ENCODE measurements at places on chromosomes 5 and 9.

GRCh38 chr9:121767171-121767769 is 115.8 kb downstream of the DAB2IP start:
- DNase-seq: no peak

DNA sequence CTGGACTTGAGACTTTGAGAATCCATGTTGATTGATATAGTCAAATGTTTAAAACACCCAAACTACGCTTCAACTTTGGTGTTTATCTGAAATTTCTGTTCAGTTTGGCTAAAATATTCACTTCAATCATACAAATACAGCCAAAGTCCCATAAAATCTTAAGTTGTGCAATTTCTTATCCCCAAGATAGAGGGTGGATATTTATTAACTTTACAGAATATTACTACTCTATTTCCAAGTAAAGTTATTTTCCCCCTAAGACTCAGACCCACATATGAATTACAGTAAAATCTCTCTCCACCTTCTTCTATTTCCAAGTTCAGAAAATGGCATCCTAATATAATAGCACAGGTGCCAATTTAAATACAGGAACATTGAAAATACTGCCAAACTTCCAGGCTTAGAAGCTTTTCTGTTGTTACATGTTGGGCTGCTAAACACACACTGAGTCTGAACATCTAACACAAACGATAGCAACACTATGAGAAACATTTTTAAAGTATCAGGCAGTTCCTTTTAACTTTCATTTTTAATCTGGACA is 290.3 kb downstream of the EBF1 start:
- DNase-seq: no peak

- no peak for DNase-seq
These were observed 2.0 kb upstream of the LHFPL2 start for GRCh38 chr5:78650531-78650930.

DNA sequence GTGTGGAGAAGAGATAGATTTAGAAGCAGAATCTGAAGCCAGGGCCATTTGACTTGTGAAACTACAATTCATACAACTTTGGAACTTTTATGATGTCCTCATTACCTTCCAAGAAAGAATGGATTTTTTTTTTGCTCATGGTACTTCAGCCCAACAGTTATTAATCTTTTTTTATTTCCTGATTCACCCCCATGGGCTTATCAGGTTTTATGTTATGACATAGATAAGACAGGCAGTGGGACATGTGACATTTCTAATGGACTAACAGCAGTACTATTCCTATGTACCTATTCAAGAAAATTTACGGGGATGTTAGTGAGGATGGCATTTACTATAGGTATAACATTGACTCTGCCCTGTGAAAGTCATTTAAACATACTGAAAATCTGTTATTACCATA is 204.7 kb downstream of the ARHGEF28 start:
- no peak for DNase-seq

DNA sequence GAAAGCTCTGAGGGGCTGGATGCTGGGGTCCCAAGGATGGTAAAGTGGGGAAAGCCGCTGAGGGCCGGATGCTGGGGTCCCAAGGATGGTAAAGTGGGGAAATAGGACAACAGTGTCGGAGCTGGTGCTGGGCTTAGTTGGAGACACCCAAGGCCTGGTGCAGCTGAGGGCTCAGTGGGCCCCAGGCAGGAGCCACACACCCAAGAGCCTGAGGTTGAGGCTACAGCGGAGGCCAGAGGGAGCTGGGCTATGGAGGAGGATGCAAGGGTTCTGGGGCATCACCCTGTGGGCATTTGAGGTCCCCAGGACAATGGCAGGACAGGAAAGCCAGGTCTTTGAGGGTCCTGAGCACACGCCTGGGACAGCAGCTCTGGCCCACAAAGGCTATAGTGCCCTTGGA is 19.1 kb upstream of the SLC9A3 start:
- DNase-seq: no peak

GRCh38 chr9:87675906-87676515 is 49.9 kb upstream of the CTSL start:
- DNase-seq: no peak

- DNase-seq: no peak
These were observed 70.4 kb downstream of the GADD45G start for GRCh38 chr9:89675058-89675742.

DNA sequence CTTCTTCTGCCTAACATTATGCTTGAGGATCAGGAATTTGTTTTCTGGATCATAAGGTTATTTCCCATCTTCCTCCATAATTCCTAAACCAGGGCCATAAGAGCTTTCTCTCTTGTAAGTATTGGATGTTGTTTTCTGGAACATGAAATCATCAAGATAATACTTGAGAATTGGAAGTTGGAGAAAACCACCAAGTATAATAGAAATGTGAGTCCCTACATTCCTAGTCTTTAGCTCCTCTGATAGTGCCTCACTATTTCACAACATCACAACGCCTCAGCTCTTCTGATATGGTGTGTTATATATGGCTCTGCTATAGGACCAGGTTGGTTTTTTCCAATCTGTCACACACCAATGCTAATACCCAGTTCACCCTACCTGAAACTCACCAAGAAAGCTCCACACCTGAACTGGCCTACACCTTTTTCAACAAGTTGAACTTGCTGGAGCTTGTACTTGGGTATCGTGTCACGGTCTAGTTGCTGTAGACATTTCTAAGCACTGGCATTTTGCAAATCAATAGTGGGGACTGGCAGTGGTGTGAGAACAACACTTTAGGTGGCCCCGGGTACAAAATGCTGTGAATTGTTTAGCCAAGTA is 141.1 kb downstream of the ACTBL2 start:
- DNase-seq: no peak
